ENCODE measurements at places on chromosomes 7 and 10. TPM values are rescaled to one million over a fixed set of nuclear protein-coding genes. Genes with fewer than 3 reads are reported as not detected.

The FANK1 gene
- 2.6 TPM for total RNA-seq

The RARRES2 gene
- total RNA-seq = 35.2 TPM

The TIMM23 gene
- 58.0 TPM for total RNA-seq

The CLCN1 gene
- total RNA-seq = not detected

The HHEX gene
- total RNA-seq = 7.9 TPM

All from placental pericyte (primary cell).